ENCODE measurements at places on chromosomes 13 and 19.

- no peak for DNase-seq
These were observed 13.4 kb downstream of the UBXN6 start for GRCh38 chr19:4443966-4444764.

GRCh38 chr13:23741879-23742510 lies 147.2 kb downstream of the MIPEP start:
- no peak for DNase-seq

DNA sequence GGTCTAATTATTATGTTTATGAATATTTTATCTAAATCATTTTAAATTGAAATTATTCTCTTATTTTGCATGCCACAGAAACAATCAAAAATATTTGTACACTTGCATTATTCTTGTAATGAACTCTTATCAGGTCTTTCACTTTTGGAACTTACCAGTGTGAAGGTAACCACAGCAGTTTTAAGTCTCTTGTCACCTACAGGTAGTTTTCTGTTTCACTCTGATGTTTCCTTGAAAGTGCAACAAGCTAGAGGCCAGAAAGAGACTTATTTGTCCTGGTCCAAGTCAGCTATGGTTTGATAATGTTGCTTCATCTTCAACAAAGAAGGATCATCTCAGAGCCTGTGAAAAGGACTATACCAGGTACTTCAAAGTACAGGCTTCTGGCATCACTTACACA lies 133.4 kb upstream of the NBEA start:
- no peak for DNase-seq

DNA sequence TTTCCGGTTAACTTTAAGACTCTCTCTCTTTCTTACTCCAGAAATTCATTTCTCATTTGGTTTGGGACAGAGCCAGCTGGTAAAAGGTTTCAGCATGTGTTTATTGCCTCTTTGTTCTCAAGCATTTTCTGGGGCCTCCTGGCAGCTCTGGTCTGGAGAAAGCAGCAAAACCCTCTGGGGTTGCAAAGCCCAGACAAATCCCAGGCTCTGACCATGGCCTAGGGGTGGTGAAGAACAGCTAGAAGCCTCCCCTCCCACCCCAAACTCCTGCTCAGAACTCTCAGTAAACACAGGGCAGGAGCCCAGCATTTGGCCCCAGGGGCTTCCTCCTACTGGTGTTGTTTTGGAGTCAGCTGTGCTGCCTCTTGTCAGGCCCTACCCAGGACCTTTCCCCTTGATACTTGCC lies 124.2 kb upstream of the SERP2 start:
- DNase-seq, result no peak

GRCh38 chr19:3570606-3571011 lies 2.1 kb upstream of the HMG20B start:
- DNase-seq, result no peak

- no peak for DNase-seq
These were observed 30.3 kb downstream of the TNFRSF19 start for GRCh38 chr13:23600534-23600933.

DNA sequence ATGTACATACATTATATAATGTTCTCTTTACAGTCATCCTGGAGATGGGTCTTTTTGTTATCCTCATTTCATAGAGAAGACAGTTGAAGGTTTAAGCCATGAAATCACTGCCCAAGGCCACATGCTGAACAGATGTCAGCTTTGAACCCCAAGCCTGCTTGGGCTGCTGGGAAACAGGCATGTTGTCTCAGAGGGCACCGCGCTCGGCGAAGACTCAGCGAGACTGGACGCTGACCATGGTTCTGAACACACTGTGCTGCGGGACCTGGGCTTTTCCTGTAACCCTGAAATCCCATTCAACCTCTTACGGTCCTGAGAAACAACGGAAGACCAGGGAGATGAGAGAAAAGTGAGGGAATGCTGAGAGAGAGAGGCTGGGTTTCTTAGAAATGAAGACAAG lies 27.3 kb downstream of the LRFN3 start:
- no peak for DNase-seq

DNA sequence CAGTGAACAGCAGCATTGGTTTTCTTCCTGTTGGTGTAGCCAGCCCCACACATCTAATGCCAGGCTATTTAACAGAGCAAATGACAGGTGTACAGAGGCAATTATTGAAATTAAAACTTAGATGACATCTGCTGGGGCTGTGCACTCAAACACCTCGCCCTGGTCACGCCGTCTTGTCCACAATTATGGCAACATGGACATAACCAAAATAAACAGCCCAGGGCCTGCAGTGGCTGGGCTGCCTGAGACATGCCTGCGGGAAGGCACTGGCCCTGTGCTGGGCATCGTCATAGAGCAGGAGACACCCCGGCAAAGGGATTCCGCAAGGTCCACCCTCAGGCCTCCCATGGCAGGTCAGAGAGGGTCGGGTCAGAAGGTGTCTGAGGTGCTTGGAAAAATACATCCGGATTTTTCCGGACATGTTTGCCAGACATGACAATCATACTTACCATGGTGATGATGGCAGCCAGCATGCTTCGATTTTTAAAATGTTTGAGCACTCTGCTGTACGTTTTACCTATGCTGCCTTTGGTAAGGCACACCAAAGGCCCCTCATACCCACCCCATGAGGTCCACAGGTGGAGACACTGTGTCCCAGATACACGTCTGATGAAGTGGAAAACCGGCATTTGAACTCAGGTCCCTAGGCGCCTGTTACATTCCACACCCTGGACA lies 47.8 kb downstream of the TSHZ3 start:
- no peak for DNase-seq

DNA sequence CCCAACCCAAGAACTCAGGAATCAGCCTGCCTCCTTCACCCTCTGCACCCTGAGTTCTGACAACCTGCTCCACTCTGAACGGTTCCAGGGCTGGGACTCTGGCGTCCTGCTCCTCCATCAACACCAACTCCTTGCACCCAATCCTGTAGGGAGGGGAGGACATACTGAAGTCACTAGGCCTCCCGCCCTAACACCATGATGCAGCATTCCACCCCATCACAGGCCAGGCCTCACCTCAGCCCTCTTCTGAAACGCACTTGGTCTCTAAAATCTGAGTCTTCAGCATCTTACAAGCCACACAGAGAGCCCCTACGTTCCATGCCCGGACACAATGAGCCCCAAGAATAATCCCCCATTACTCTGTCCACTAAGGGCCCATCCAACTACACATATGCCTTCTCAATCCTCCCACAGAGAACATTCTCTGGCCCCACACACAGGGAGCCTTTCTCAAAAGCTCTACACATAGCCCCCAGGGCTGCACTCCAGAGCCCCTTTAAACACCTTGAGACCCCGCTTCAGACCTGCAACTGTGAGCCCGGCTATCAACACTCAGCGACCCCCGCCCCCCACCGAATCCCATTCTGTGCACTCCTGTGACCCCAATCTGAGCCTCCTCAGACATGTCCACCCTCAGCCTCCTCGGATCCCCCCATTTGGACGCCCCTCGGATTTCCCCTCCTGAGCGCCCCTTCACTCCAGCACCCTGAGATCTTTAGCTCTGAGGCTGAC lies 567 bp downstream of the ALKBH6 start:
- no peak for DNase-seq

DNA sequence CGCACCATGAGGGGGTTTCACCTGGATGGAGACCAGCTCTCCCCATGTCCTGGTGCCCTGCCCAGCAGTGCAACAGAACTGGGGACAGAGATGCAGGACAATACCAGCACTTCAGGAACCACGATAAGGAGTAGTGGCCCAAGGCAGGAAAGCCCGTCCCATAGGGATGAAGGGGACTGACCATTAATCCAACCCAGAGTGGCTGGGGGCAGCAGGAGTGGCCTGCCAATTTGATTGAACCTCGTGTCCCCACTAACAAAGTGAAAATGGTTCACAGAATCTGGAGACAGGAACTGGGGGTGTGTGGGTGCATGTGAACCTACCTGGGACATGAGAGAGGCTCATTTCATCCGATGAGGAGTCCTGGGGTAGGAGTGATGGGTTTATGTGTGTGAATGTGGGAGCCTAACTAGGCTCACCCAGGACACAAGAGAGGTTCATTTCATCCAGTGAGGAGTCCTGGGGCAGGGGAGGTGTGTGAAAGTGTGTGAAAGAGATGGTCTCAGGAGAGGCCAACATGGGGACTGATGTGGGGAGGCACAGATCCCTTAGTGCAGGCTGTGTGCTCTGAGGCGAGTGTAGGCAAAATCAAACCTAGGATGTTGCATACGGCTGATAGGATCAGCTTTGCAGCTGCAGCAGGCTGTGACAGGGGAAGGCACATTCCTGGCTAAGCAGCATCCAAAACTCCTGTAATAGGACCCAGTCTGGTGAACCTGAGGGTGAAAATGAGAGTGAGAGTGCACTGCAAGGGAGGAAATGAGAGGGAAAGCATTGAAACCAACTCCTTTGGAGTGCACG lies 98.2 kb downstream of the ZNF429 start:
- no peak for DNase-seq

- DNase-seq, result peak; percentile 53
These were observed 15.8 kb downstream of the ARRDC2 start for GRCh38 chr19:18023622-18024251.

DNA sequence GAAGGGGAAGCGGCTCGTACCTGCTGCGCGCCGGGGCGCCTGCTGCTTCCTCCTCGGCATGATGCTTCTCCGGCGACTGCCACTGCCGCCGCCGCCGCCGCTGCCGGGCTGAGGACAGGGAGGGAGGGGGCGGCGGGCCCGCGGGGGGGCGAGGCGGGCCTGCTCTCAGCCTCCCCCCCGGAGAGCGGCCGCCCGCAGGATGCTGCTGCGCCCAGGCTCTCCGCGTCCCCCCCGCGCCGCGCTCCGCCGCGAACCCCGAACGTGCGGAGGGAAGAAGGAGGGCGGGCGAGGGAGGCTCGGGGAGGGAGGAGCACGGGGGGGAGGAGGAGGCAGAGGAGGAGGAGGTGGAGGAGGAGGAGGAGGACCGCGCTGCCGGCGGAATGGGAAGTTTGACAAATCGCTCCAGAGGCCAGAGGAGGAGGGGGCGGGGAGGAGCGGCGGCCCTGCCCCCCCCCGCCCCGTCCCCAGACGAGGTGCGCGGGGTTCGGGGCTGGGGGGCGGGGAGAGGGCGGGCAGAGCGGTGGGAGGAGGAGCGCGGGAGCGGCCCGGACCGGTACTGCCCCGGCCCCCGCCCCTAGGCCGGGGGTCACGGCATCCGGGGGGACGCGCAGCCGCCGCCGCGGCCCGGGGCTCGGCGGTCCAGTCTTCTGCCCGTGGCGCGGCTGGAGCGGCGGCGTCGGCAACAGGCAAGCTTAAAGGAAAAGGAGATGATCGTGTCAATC lies at the start of gene TSHZ3:
Gene TSHZ3, minus strand, starts transcription at position 277 of the 722 bp plus-strand sequence. Its CDS starts 217 bp downstream, at position 60.
- DNase-seq, result peak; percentile 56

GRCh38 chr13:108915634-108916512 lies 286.5 kb downstream of the MYO16 start:
- peak; percentile 81 for DNase-seq

- no peak for DNase-seq
These were observed 156.9 kb downstream of the UGGT2 start for GRCh38 chr13:95896301-95896700.

GRCh38 chr13:86572115-86572514 lies 772.9 kb upstream of the SLITRK6 start:
- no peak for DNase-seq

DNA sequence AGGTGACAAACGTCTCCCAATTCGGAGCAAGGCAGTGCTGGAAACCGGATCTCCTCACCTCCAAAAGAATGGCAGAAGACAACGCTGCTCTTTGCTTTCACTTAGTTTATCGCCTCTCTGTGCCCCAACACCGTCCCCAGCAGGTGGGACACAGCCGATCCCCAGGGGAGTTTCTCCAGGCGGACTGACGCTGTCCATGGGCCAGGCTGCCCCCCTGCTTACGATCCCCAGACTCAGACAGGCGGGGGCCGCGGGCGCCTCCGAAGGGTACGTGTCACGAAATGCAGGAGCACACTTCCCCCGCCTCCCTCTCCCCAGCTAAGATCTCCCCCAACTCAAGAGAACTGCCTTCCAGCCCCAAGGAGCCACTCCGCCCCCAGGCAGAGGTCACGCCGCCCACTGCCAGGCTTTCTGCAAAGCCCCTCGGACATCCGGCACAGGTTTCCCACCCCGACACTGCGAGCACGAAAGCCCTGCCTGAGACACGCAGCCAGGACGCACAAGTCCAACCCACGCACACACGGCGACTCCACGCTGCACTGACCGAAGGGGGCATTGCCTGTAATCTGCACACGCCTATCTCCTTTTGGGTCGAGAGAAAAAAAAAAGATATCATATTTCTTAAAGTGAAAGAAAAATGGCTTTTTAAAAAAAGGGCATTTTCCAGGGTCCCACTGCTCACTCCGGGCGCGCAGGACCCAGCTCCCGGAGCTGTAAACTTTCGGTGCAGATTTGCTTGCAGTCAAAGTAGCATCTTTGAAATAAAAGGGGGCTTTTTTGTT lies 2.0 kb downstream of the SPRY2 start:
- no peak for DNase-seq

DNA sequence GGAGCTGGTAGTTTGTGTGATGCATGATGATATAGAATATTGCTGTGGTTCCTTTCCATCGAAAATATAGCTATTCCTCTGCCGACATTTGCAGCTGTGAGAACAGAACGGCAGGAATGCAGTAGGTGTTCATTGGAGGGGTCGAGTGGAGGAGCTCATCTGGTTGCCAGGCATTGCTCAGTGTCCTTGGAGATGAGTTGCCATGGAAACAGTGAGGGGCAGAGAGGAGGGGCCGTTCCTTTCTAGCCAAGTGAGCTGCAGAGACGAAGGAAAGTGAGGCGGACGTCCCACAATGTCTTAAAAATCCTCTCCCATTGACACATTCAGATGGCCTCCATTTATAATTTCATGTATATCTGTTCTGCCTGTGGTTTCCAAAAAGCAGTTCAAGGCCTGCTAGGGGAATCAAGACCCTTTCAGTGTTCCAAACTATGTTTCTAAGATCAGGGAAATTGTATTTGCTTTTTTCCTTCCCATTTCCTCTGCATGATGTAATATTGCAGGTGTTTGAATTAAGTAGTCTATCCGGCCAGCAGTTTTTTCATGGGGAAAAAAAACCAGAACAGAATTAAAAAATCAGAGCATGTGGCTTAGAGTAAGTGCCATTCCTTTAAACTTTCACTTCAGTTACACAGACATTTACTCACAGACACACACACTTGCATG lies 41.2 kb upstream of the ZNF835 start:
- no peak for DNase-seq

- DNase-seq, result no peak
These were observed 569.9 kb downstream of the UQCRFS1 start for GRCh38 chr19:28642787-28643683.

GRCh38 chr13:79361299-79361698 lies 44.8 kb downstream of the RBM26 start:
- DNase-seq, result no peak

DNA sequence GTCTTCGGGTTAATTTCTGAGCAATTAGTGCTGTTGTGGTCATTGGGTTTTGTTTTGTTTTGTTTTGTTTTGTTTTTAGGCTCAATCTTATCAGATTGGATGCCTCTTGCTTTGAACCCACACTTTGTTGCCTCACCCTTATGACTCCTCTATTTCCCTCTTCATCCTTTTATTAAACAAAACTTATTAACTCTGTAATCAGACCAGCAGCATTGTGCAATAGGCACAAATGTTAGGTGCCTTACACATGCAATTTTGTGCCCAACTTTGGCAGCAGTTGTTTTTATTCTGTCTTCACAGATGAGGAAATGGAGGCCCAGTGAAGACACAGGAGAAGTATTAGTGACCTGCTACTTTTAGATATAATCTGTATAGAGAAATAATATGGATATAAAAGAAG lies 377.7 kb downstream of the KCNRG start:
- DNase-seq, result no peak
